GM12878 (cell line): ENCODE measurements at places on chromosomes 7 and 10.

DNA sequence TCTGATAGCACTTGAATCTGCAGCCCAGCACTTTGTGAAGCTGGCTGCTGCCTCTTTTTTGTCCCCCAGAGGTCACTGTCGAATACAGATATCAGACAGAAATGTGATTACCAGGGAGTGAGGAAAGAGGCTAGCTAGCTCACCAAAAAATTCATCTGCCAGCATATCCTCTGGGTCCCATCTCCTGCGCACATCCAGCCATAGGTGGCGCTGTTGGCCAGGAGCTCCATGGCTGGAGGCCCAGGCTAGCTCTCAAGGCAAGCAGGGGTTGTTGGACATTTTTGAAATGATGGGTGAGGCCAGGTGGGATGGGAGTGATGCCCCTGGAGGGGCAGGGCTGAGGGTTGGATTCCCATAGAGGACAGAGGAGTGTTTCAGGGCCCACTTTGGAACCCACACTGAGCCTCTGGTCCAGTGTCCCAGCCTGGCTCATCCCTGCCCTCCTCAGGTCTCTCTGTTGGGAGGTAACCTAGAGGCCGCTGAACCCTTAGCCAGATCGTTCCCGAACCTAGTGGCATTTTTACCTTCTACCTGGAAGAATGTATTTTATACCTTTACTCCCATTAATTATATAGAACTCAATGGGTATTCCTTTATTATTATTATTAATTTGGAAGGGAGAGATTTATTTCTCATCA, 14.8 kb downstream of the DPCD start:
- DNase-seq, result peak; percentile 40

- DNase-seq, result no peak
Observed at GRCh38 chr7:112058686-112059085, 147.5 kb downstream of the DOCK4 start.

- DNase-seq, result no peak
Observed at GRCh38 chr7:145152589-145152988, 316.7 kb upstream of the TPK1 start.

DNA sequence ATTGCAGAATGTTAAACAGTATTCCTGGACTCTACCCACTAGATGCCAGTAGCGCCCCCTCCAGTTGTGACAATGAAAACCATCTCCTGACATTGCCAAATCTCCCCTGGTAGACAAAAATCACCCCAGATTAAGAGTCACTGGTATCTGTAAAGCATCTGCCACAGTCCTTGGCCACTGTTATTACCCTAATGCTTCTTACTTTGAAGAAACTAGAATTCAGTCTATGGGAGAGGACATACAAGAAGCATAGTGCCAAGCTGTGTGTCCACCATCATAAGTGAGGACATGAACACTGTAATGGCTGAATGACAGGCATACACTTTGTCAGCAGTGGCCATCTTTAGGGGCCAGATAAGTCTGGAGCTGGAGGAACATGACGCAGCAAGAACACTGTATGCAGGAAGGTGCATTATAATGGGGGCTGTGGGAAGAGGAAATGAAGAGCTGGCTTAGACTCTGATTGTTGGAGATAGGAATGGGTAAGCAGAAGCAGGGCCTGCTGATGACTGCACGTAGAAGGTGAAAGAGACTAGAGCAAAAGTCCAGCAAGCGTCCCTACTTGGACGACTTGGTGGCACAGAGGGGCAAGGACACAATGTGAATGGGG, 32.5 kb downstream of the CBX3 start:
- DNase-seq, result no peak

DNA sequence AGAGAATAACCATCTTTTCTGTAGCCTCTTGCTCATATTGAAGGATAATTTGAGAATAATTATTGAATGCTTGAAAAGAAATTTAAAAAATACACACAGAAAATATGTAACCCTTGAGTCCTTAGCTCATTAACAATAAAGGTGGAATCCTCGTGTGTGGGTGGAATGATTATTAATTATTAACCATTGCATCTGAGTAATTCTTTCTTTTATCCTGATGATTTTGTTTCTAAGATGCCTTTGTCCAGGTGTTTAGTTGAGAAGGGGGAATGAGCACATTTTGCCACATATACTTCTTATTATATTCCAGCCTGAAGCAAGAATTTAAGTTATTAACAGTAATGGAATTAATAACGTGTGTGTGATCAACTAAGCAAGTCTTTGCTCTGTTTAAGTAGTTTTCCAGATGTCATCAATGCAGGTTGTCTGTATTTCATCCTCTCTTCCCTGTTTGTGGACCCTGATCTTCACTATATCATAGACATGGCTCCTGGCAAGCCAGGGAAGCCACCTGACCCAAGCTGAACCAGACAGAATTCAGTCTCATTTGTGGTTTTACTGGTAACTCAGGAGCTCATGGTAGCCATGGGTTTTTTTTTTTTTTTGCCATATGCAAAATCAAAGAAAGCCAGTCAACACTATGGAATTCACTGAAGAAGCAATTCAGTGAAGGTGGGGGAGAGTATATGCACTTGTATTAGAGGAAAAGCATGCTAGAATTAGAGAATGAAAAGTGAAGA, 144.3 kb downstream of the KIF20B start:
- DNase-seq, result no peak

GRCh38 chr7:100803398-100804161, 23.7 kb downstream of the EPHB4 start:
- peak; percentile 56 for DNase-seq

DNA sequence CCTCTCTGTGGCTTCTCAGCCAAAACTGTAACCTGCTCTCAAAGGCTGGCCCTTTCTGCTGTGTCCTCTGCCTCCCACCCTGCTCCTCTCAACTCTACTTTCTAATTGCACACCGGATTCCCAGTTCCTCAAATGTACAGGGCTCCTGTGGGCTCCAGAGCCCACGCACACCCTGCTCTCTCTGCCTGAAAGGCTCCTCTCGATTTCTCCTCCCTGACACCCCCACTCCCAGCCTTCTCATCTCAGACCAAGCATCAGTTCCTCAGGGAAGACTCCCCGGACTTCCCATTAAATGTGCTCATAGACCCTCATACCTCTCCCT, 111.7 kb upstream of the STEAP1B start:
- no peak for DNase-seq
